ENCODE measurements at places on chromosomes 3 and 15.
A peak's percentile ranks its signal among the peaks of the same experiment; 100 is the strongest.

DNA sequence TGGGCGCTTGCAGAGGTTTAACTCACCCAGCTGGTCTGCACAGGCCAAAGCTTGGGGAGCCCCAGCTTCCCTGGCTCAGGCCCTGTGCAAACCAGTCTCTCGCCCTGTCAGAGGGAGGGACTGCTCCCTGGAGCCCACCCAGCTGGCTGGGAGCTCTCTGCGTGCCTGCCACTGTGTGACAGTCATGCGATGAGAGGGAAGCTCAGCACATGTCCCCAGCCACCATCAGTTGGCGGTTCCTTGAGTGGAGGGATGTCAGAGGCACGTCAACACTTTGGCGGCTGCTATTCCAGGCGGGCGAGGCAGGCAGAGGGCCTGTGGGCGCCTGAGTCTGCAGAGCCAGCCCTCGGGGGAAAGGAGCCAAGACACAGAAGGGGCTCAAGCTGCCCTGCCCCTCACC, 324.6 kb downstream of the UACA start:
- DNase-seq = no peak

DNA sequence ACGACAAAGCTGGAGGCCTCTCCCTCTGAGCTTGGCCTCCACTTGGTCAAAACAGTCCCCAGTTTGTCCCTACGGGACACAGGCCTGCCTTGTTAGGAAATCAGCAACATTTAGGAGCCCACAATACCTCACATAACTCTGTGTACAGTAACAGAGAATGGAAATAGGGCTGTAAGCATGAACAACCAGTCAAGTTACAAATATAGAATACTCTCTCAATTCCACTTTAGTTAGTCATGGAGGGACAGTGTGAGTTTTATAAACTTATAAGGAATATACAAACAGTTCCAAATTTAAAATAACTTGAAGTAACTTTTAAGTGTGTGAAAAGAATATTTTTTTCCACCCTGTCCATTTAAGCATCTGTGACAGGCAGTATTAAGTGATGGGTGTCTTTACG, 129.4 kb downstream of the PGPEP1L start:
- DNase-seq = no peak

DNA sequence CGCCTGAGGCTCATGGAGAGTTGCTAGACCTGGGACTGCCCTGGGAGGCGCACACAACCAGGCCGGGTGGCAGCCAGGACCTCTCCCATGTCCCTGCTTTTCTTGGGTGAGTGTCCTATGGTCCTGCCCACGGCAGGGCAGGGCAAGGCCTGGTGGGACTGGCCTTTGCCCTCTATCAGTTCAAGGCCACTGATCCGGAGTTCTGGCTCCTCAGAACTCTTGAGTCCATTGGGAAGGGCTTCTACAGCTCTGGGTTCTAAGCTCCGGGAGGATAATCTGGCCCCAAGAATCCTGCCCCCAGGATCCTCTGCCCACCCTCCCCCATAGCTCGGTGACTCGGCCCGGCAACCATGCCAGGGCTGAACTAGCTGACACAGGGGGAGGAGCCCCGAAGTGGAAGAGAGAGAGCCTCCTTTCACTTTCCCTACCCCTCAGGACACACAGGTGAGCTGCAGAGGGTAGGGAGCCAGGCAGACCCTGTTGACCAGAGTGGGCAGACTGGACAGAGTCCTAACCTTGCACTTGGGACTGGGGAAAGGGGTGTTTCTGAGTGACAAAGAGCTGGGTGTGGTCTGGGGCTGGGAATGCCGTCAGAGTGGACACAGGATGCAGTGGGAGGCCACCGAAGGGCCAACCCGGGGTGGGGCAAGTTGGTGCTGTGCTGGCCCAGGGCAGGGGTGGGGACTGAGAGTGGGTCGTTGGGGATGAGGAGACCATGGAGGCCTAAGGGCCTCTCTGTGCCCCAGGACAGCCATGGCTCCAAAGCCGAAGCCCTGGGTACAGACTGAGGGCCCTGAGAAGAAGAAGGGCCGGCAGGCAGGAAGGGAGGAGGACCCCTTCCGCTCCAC, 664 bp downstream of the PARP3 start:
- peak; percentile 50 for DNase-seq

DNA sequence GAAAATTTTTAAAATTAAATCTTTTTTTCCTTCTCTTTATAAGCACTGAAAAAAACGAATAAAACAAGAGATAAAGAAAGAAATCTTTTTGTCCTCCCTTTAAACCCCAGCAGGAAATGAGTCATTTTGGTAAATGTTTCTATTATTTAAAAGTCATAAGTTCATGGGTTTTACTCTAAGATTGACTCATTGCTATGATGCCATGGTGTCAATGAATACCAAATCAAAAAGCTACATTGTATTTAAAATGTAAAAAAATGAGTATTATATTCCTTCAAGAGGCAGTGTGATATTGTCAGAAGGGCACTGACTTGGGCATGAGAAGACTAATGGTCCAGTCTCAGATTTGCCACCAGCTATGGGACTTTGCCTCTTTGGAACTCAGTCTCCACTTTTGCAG, 303.4 kb upstream of the DNAJC19 start:
- DNase-seq = no peak

DNA sequence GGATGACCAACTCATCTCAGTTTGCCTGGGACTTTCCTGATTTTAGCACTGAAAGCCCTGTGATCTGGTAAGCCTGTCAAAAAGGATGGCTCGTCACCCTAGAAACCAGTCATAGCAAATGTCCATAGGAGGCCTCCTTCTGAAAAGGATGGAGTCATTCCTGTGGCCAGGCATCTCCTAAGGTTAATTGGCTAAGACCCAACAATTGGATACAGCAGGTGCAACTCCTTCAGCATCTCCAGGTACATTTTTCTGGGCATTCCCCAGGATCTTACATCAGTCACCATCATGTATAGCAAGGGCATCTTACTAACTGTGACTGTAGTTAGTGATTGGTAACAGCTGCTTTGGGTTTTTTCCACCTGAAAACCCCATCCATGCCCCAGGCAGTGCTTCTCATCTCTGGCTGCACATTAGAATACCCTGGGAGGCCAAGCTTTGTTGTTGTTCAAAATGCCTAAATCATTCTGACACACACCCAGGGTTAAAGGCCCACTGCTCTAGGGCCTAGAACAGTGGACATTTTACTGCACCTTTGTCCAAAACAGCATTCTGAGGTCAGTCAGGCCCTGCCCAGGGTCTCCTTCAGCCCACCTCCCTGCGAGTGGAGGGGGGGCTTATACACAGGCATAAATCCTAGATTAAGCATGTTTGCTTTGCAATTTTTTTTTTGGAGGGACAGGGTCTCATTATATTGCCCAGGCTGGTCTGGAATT, 28.3 kb upstream of the GALNT15 start:
- DNase-seq = no peak

DNA sequence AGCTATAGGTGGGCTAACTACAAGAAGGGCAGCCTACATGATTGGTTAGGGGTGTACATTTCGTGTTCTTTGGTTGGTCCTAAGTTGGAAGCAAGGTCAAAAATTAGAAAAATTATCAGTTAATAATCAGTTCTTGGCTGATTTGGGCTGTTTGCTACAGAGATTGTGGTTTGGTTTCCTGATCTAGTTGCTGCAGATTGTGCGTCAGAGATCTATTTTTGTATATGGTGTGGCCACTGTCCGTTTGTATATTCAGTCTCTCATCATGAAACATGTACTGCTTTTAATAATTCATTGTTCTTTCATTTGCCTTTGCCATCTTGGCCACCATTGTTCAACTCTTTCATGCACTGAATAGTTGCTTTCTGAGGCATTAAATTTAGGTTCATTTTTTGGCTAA, 80.9 kb downstream of the LRRC3B start:
- no peak for DNase-seq

DNA sequence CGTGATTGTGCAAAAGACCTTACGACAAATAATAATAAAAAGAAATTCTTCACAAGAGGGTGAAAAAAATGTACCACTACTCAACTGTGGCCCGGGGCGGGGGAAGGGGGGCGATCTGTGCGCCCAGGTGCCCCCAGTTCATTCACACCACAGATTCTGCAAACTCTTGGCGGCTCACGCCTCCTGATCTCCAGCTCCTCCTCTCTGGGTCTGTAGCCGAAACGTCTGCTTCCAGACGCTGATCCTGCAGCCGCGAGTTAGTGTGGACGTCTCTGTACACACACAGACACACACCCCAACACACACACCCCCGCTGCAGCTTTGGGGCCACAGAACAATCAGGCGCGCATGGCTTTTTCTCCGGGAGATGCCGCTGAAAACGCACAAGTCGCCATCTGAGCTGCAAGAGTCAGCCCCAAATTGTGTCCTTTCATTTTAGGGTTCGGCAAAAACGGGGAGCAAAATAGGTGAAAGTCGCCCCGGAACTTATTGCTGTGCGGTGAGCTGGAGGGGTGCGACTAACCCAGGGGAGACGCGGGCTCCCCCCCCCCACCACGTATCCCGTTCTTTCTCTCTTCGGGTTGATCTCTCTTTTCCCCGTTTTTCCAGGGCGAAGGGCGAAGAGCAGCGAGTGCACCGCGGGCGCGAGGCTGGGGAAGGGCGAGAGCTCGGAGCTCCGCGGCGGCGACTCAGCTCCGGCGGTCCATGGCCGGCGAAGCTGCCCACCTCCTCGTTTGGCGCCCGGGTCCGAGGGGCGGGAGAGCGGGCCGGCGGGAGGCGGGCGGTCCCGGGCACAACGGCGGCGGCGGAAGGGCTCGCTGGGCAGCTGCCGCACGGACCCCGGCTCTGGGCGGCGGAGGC, 505 bp upstream of the WNT5A start:
- DNase-seq = no peak

- DNase-seq = no peak
Observed at GRCh38 chr15:89019436-89019835, 68.8 kb upstream of the ABHD2 start.

- no peak for DNase-seq
Observed at GRCh38 chr15:77069521-77070121, 1.3 kb downstream of the TSPAN3 start.

GRCh38 chr15:23497710-23498111, 50.7 kb upstream of the GOLGA6L2 start:
- no peak for DNase-seq

- DNase-seq = no peak
Observed at GRCh38 chr3:31203960-31204795, 309.7 kb upstream of the GADL1 start.

- DNase-seq = no peak
Observed at GRCh38 chr3:71600646-71601288, 17.2 kb upstream of the FOXP1 start.

- no peak for DNase-seq
Observed at GRCh38 chr15:88490036-88490435, 22.5 kb downstream of the MRPS11 start.

- no peak for DNase-seq
Observed at GRCh38 chr3:13274551-13275332, 145.4 kb downstream of the NUP210 start.
